Stimulated activated CD4-positive, alpha-beta T cell treated with anti-CD3 and anti-CD28 coated beads, Interleukin-12 subunit alpha, Interleukin-12 subunit beta, amount 100 ng/mL, for 24 hours (primary cell): ENCODE measurements at places on chromosomes 2 and 18.

GRCh38 chr2:113156278-113157117 is 17.3 kb upstream of the PSD4 start:
- no peak for DNase-seq

DNA sequence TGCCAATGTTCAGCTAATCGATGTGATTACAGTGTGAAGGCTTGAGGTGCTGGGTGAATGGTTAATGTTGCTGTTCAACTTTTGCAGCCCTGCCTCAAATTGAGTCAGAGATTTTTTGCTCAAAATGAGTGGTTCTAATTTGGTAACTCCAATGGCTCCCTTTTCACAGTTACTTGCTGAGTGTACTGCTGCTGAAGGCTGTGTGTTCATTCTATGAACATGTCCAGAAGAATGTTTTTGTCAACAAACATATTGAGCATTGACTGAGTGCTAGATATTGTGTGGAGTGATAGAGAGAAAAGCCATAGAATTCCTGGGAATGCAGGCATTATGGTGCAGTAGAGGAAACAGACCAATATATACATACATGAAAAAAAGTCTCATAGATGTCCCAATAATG is 39.0 kb upstream of the TCF4 start:
- DNase-seq = no peak

GRCh38 chr2:133682347-133682746 is 114.1 kb upstream of the NCKAP5 start:
- no peak for DNase-seq

GRCh38 chr2:15058721-15059157 is 426.2 kb downstream of the LRATD1 start:
- DNase-seq = no peak

GRCh38 chr2:121136323-121136722 is 148.7 kb downstream of the TFCP2L1 start:
- no peak for DNase-seq

- no peak for DNase-seq
Measured at GRCh38 chr2:222042666-222043065, 256.1 kb downstream of the PAX3 start.

DNA sequence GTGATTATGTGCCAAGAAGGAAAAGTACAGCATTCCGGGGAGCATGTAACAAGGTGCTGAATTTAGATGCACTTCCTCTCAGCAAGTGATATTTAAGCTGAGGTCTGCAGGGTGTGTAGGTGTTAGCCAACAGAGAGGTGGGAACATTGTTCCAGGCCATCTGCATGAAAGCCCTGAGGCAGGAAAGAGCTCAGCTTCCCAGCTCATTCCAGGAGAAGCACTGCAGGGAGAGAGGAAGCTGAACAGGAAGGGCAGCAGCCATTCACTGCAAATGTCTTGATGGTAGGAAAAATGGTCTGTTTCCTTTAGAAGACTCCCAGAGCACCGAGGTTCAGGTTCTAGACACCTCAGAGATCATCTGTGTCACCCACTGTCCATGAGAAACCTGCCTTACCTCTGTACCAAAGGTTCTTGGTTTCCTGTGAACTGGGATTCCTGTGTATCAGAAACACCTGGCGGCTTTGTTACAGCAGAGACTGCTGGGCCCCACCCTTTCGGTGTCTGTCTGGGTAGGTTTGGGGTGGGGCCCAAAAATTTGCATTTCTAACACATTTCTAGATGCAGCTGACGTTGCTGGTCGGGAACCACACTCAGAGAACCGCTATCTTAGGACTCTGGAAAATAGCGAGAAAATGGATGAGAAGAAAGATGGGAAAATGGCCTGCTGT is 84.0 kb downstream of the RTN4 start:
- DNase-seq = no peak

GRCh38 chr18:41642756-41643155 is 312.3 kb upstream of the PIK3C3 start:
- DNase-seq = no peak

DNA sequence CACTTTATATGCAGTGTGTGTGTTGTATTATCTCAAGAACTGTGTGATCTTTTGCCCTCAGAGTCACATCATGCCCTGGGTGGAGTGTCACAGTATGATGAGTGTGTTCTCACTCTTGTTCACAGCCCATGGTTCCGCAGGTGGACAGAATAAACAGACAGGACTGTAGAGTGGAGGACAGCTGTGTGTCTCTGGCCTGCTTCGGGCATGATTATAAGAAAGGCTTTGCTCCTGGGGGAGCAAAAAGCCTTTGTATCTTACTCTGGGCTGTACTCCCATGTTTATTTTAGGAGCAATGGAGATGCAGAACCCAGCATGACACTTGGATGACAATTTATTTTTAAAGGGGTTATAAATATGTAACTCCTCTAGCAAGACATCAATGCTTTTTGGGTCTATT is 371.7 kb upstream of the MEX3C start:
- no peak for DNase-seq

GRCh38 chr2:150644298-150645067 is 157.0 kb upstream of the RND3 start:
- DNase-seq = no peak
